ENCODE measurements at places on chromosomes 6 and 20.

- no peak for DNase-seq
Observed at GRCh38 chr6:41061196-41061726, 8.3 kb downstream of the APOBEC2 start.

- peak; percentile 3 for DNase-seq
Observed at GRCh38 chr20:6746901-6747609, 20.4 kb upstream of the BMP2 start.

- peak; percentile 29 for DNase-seq
Observed at GRCh38 chr6:118968416-118968815, 33.5 kb upstream of the MCM9 start.

- DNase-seq = no peak
Observed at GRCh38 chr6:293193-294174, 1.2 kb downstream of the DUSP22 start.

GRCh38 chr20:61510778-61511330 is 258.8 kb downstream of the CDH4 start:
- no peak for DNase-seq

GRCh38 chr20:43450841-43451799 is 6.6 kb upstream of the SRSF6 start:
- no peak for DNase-seq

DNA sequence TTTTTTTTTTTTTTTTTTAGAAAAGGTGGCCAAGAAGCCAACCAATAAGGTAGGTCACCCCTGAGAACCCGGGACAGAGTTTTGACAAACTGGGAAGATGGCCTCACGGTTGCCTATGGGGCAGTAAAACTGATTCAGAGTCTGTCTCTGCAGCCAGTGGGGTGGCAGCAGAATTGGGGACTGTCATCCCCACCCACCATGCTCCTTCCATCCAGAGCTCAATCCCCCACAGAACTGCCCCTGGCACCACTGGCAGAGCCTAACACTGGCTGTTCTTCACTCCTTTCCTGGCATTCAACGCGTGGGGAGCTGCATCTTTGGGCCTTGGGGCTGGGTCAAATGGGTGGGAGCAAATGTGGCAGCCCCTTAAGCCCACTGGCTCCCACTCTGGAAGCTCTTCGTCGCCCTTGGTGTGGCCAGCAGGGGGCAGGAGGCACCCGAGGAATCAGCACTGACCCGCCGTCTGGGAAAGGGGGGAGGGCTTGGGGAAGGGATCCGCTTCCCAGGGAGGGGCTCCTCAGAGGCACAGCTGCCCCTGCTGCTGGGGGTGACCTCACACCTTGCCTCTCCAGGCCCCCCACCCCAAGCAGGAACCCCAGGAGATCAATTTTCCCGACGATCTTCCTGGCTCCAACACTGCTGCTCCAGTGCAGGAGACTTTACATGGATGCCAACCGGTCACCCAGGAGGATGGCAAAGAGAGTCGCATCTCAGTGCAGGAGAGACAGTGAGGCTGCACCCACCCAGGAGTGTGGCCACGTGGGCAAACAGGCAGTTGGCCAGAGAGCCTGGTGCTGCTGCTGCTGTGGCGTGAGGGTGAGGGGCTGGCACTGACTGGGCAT is 10.4 kb downstream of the CD40 start:
- DNase-seq = peak; percentile 24

DNA sequence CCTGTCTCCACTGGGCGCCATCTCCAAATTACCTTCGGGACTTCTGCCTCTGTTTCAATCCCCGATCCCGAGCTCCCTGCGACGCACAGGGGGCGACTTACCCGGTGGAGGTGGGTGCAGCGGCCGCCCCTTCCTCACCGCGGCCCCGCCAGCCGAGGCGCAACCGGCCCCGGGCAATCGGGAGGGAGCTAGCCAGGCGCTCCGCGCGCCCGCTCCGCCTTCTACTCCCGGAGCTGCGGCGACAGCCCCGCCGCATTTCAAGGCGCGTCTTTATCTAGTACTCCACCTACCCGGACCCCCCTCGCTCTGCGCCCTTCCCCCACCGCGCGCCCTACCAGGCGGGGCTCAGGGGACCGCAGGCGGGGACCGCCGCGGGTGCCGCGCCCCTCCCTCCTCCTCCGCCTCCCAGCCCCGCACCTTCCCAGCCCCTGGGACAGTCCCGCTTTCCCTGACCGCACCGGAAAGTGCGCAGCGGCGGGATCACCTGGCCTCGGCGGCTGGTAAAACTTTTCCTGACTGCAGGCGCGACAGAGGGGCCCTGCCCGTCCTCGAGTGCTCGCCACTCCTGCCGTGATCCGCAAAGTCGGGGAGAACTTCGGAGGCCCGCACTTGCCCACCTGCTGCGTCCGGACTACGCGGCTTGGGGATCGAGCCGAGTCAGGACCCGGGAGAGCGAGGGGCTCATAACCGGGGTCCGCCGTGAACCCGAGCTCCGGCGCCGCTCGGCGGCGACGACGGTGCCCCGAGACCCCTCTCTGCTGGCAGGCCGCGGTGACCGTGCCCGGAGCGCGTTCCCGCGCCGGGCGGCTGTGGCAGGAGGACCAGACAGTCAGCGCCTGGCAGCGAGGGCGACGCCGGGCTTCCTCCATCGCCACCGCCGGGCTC is 8.0 kb upstream of the NKX2-2 start:
- no peak for DNase-seq

GRCh38 chr20:41169791-41170351 is 32.5 kb downstream of the PLCG1 start:
- peak; percentile 38 for DNase-seq

DNA sequence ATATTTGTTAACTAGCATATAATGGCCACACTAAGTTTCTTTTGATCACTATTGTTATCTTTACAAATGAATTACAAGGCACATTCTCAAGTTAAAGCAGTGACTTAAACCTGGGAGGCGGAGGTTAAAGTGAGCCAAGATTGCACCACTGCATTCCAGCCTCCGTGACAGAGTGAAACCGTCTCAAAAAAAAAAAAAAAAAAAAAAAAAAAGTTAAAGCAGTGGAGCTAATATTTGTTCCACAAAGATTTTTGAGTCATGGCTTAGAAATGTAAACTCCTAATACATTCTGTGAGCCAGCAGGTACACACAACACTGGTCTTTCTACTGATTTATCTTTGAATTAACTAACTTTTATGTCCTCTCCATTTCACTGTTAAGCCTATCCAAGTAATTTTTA is 221.7 kb upstream of the HTR1E start:
- no peak for DNase-seq

DNA sequence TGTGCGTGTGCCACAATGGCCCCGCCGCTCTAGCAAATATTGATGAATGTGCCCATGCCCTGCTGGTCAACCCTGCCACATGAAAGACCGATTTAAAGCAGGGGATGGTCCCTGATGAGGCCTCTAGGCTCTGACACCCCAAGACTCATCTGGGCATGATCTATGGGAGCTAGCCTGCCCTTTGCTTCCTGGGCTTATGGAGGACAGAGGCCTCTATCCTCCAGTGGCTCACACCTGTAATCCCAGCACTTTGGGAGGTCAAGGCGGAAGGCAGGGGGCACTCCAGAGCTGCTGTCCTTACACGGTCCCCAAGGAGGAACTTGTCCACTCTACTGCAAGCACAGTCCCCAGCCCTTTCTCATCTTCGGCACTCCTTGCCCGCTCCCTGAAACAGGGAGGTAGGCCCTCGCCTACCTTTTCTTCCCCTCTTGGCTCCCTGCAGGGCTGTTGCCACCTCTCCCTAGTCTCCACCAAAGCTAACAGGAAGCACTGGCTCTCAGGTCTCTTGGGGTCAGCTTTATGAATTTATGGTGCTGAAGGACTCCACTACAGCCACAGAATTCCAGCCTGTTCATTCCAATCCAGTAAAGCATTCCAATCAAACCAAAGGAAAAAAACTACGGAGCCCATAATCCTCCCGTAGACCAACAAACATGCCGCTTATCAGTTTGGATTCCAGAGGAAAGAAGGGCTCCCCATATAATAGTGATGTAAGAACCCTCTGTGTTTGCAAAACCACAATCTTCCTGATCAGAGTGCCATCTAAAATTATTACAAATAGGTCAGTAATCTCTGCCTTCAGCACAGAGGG is 48.7 kb upstream of the FOXQ1 start:
- peak; percentile 66 for DNase-seq

GRCh38 chr6:16183187-16183664 is 54.3 kb downstream of the MYLIP start:
- peak; percentile 56 for DNase-seq

- DNase-seq = peak; percentile 14
Observed at GRCh38 chr6:64227863-64228262, 592.3 kb downstream of the PHF3 start.

DNA sequence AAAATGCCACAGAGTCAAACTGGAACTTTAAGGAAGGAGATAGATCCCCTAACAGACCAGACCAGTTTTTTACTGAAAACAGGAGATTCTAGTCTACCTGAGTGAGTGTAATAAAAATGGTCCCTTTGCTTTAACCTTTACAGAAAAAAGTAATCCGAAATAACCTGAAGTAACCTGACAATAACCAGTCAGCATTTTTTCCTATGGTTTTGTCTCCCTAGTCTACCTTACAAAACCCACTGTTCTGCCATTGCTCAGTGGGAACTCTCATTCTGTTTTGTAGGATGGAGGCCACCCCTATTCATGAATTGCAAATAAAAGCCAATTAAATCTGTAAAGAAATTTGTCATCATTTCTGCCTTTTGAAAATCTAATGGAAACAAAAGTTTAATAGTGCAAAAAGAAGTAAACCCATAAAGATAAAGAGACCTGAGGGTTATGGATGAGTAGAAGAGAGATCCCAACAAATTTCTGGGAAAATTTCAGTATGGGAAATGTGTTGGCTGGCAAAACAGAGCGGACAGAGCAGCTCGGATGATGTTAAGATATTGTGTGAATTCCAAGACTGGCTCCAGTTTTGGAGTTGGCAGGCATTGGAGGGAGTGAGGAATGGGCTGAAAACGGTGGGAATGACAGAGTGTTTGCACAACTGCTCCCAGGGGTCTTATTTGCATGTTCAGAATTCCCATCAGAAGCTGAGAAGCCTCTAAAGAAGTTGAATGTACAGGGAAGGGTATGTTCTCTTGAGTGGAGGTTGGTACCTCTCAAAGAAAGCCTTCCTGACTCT is 104.7 kb upstream of the RALGAPA2 start:
- no peak for DNase-seq

DNA sequence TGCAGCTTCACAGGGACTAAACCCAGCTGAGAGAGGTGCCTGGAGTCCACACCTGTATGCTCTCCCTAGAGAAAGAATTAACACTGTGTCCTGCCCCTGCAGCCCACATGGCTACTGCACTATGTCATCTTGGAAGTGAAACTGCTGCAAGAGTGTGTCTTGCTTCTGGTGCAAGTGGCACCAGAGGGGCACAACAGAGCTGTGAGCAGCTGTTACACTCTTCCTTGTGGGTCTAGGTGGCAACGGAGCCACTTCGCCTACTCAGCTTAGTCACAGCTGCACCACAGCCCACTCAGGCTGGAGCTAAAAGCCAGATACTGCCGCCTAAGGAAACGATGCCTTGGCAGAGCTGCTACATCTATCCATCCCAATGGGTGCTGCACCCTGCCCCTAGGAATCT is 391.4 kb downstream of the COL12A1 start:
- DNase-seq = no peak

DNA sequence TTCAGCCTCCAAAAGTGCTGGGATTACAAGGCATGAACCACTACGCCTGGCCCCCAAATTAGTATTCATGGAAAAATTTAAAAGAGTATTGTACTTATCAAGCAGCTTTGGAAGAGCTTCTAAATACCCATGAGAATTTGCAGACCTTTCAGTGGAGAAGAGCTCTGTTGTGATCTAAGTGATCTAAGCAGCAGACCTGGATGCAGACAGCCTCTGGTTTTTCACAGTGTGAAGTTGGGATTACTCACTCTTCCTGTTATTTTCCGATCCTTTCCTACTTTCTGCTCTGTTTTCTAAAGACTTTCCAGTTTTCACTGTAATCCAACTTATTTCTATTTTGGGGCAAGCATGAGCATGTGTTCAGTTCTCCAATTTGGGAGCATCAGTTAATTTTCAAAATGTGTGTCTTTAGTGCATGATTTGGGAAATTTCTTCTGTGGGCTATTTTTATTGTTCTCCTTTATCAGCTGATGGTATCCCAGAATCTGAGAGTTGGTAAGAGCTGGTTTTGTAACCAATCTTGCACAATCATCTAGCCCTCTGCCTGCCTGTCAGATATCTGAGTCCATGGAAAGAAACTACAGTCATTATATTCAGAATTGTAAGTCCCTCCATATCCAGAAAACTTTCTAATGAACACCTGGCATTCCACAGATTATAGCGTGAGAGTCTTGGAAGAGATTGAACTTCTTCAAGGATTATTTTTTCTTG is 207.7 kb upstream of the DTNBP1 start:
- DNase-seq = peak; percentile 35

GRCh38 chr6:7159790-7160525 is 52.2 kb downstream of the RREB1 start:
- DNase-seq = no peak

GRCh38 chr6:30877419-30878262 is 6.7 kb upstream of the DDR1 start:
- peak; percentile 91 for DNase-seq

GRCh38 chr20:42701948-42702347 is 487.8 kb downstream of the PTPRT start:
- no peak for DNase-seq

Data from fibroblast of skin of scalp (primary cell).